CMK (cell line): ENCODE measurements at places on chromosomes 12 and 14.

- no peak for DNase-seq
These were observed 7.3 kb upstream of the CLECL1 start for GRCh38 chr12:9740106-9740750.

DNA sequence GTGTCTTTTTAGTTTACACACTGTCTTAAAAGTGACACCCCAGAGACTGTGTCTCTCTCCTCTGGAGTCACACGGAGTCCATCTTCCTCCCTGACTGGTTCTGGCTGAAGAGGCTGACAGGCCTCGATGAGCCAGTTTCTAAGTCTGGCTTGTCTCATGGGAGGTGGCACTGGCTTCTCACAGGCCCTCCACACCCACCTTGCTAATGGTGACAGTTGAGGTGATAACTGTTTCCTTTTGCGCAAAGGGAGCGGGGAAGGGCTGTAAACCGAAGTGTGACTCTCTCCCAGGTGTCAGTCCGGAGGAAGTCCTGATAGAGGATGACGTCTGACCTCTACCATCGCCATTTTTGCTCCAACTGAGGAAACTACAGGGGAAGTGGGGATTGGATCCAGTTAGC, 30.2 kb downstream of the KCTD10 start:
- DNase-seq = no peak

DNA sequence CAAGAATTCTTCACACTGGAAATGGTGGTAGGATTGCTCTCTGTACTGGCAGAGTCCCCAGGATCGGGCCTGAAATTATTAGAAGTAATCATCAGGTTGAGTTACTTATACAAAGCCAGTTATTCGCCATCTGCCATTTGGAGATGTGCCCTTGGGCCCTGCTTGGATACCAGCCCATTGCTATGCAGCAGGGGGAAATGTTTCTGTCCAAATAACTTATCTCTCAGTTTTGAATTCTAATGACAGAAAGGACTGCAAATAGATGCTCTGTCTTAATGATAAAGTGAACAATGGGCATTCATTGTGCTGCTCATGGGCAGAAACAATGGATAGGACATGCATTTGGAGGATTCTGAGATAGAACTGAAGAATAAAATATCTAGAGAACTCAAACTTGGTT, 139.1 kb upstream of the PELI2 start:
- DNase-seq = no peak

- no peak for DNase-seq
These were observed 4.6 kb downstream of the FBRSL1 start for GRCh38 chr12:132494294-132495164.

GRCh38 chr12:46858368-46858767, 32.6 kb upstream of the SLC38A4 start:
- DNase-seq = no peak

DNA sequence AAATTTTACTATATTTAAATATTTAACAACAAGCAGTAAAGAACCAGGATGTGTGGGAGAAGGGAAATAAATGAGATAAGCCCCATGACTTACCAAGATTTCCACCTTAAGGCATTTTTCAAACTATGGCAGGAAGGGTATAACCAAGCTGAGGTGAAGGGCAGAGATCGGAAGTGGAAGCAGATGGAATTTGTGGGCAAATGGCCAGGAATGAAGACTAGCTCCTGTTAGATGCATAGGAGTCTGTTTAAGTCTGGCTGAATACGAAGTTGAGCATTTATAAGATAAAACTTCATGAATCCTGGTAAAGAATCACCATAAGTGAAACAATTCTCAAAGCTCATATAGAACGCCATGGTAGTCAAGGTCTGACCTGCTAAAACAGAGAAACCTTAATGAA, 163.5 kb downstream of the DIO2 start:
- no peak for DNase-seq

DNA sequence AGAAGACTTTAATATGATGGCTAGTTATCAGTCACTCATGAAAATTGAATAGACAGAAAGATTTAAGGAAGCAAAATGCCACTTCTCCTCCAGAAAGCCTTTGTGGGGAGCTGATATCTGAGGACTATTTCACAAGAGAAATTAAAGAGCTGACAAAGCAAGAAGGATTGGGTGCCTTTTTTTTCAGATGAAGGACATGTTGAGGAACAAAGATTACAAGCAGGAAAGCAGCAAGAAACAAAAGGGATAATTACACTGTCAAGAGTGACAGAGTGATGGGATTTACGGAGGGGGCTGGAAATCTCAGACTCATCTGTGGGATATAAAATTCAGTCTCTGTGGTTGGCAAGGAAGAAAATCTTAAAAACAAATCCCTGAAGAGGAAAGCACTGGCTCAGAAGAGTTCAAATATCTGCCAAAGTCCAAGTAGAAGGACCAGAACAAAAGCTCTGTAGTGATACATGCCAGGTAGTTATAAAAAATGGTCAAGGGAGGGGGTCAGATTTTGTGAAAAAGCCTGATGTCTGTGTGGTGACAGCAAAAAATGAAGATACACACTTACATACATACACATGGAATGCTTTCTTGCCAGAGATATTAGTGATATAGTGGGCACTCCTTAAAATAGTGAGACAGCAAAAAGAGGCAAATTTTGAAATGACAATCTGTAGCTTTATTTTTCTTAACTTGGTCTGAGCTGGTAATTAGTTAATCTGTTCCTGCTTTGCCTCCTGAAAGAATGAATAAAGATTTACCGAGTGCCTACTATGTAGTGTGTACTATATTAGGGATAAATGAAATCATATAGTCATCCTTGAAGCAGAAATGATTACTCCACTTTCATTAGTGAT, 62.9 kb downstream of the EPS8 start:
- no peak for DNase-seq

DNA sequence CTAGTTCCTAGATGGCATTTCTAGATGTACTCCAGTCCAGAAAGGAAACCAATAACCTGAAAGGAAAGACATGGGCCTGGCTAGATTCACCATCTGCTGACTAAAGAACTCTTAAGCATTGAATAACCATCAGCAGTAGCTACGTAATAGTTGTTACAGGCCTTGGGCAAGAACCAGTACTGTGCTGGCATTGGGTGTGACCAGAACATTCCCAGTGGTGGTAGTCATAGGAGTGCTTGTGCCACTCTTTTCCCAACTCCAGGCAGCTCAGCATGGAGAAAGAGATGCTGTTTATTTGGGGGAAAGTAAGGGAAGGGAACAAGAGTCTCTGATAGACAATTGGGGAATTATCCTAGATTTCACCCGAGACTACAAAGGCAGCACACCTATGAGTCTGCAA, 333.3 kb downstream of the SLC16A7 start:
- DNase-seq = no peak

- DNase-seq = no peak
These were observed 2.5 kb downstream of the AJUBA start for GRCh38 chr14:22979748-22980392.

DNA sequence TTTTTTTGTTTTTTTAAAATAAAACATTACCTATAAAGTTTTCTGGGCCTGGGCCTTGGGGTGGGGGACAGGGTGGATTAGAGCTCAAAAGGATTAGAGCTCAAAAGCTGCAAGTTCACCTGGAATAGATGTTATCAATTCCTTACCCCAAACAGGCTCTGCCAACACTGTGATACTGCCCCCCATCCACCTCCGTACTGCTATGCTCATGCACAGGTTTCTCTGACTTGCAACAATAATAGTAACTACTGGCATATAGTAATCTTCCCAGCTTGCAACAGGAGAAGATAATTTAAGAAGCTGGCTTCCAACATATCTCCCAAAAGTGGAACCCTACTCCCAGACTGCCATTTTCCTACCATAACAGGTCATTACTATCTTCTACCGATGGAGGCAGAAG, 51.3 kb upstream of the SLCO1C1 start:
- no peak for DNase-seq

- DNase-seq = no peak
These were observed 25.0 kb downstream of the HIP1R start for GRCh38 chr12:122860040-122860853.

DNA sequence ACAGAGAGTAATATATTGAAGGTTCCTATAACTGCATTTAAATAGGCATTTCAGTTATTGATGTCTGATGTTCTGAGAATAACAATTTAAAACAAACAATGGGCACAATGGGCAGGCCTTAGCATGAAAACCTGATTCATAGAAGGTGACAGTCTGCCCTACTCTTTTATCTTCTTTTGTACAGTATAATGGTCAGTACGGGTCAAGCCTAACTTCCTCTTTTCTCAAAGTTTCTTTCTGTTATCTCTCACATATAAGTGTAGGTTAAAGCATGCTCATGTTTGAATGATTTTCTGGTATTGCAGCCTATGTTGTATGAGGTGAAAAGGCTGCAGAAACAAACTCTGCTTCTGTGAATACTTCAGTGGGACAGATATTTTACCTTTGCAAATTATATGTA, 14.2 kb downstream of the FKBP3 start:
- DNase-seq = no peak

- DNase-seq = no peak
These were observed 206.6 kb upstream of the RTL1 start for GRCh38 chr14:101109981-101110728.
